Activated naive CD8-positive, alpha-beta T cell treated with anti-CD3 and anti-CD28 coated beads, Interleukin-2, amount 10 ng/mL, durations not matched to agents 7 days and 5 days (primary cell): ENCODE measurements at places on chromosomes 7 and 10. TPM values are rescaled to one million over a fixed set of nuclear protein-coding genes. Genes with fewer than 3 reads are reported as not detected.

DNA sequence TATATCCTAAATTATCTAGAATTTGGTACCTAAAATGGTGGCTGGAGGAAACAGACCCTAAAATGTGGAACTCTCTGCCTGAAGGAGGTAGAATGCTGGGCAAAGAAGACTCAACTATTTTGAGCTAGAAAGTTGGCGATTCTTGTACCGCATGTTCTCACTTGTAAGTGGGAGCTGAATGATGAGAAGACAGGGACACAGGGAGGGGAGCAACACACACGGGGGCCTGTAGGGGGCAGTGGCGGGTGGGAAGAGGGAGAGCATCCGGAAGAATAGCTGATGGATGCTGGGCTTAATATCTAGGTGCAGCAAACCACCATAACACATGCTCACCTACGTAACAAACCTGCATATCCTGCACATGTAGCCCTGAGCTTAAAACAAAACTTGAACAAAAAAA lies 250.6 kb downstream of the CALN1 start:
- no peak for DNase-seq
- no peak overlapping the region for H3K27ac ChIP-seq
- no peaks in the 10 kb centered on the region for H3K4me1 ChIP-seq

DNA sequence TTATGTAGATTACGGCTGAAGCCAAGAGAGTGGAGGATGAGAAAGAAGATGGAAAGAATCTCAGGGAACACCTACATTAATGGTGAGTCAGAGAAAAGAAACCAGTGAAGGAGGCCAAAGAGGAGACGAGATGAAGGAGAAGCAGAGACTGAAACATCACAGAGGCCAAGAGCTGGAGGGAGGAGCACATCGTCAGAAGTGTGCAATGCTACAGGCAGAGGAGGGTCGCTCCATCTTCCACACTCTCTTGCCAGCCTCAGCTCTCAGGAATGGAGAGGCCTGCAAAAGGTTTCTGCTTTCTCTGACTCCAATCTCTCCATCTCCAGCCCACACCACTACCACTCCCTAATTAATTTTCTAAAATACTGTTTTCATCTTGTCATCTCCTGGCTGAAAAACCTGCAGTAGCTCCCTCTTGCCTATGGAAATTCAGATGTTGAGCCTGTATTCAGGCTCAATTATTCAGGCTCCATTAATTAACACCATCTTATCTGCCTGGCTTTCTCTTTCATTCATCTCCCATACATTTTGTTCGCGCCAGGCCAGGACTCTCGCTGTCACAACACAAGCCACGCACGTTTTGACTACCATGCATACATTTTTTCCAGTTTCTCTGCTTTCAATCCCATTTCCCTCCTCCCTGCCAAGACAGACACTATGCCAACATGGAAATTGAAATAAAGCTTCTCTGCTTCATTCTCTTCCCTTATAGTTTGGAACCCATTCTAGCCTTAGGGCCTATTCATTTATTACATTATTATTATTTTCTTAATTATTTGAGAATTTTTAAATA lies 165.8 kb downstream of the INHBA start:
- no peaks in the 10 kb centered on the region for H3K36me3 ChIP-seq
- no peak for DNase-seq
- H3K27me3 ChIP-seq, result no peaks in the 10 kb centered on the region
- H3K4me1 ChIP-seq, result no peaks in the 10 kb centered on the region
- H3K4me3 ChIP-seq, result no peak overlapping the region
- no peak overlapping the region for H3K27ac ChIP-seq

DNA sequence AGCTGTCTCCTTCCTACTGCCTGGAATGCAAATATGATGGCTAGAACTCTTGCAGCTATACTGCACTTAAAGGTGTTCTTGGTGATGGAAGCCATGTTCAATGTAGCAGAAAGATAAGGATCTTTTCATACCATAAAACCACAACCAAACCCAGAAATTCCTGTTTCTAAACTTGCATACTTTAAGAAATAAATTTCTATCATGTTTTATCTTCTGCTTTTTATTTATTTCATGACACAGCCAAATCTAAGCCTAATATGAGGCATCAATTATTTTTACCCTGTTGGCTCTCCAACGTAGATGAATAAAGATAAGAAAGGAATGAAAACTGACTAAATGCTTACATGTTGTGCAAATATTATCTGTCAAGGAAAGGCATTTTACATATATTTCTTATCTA lies 224.1 kb downstream of the DOCK4 start:
- no peak for DNase-seq
- no peaks in the 10 kb centered on the region for H3K4me1 ChIP-seq
- peaks cover 3% of the 10 kb centered on the region for H3K27me3 ChIP-seq
- no peaks in the 10 kb centered on the region for H3K36me3 ChIP-seq

- H3K27ac ChIP-seq, result no peak overlapping the region
- H3K27me3 ChIP-seq, result peaks cover 3% of the 10 kb centered on the region
- no peak for DNase-seq
- no peak overlapping the region for H3K4me3 ChIP-seq
- H3K36me3 ChIP-seq, result no peaks in the 10 kb centered on the region
Measured at GRCh38 chr7:116955801-116956476, 2.6 kb downstream of the ST7 start.

DNA sequence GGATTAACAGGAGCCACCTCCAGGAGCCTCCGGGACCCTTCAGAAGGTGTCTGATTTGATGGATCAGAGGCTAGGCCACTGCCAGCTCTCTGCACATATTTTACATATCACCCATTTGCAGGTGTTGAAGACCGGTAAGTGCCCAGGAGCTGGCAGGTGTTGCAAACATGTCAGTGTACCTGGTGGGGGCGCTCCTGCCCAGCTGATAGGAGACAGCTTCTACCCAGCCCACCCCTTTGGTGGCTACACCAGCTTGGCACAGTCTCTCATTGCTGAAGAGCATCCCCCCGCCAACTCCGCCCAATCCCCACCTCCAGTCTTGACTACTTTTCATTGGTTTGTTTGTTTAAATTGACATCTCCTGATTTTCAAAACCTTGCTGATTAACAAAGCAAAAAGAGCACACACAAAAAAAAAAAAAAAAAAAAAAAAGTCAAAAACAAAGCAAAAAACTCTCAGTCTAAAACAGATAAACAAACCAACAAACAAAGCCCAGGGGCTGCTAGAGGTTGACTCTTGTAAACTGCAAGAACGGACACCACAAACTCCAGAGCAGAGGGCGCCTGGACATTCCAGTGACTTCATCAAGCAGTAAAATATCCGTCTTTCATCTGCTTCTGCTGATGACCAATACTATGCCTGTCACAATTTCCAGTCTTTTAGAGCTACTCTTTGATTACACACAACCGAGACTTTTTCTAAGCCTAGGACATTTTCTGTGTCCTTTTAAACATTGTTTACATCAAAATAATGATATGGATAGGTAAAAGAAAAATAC lies 275.3 kb downstream of the NRG3 start:
- peaks cover 2% of the 10 kb centered on the region for H3K27me3 ChIP-seq
- H3K27ac ChIP-seq, result no peak overlapping the region
- H3K4me1 ChIP-seq, result no peaks in the 10 kb centered on the region
- no peaks in the 10 kb centered on the region for H3K36me3 ChIP-seq
- no peak for DNase-seq

DNA sequence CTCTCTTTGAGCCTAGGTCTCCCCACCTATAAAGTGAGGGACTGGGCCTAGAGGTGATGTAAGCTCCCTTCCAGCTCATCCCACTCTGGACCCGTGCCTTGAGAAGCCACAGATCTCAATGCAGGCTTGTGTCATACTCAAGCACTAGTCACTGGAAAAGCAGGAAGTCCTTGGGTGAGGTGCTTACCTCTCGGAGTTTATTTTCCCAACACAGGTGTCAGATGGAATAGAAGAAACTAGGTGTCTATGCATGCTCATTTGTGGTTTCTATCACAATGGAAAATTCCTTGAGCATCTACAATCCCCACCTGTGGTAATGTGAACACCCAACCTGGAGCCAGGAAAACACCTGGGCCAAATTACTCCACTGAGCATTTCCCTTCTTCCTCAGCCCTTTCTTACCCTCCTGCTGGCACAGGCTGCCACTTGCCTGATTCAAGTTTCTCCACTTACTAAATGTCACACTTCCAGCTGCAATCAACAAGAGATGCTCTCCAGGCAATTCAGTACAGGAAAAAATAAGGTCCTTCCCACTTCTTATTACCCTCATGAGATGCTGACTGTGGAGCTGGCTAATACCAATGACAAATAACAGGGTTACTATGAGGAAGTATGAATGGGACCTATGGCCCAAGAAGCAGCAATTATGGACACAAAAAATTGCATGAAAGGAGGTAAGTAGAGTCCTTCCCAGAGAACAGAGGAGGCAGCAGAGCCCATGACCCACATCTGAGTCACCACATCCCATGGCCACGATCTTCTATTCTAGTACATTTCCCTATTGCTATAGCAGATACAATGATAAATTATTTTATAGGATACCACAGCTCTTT lies 13.1 kb downstream of the LSM5 start:
- DNase-seq, result no peak
- H3K4me3 ChIP-seq, result no peak overlapping the region
- no peaks in the 10 kb centered on the region for H3K36me3 ChIP-seq
- H3K27ac ChIP-seq, result no peak overlapping the region
- peaks cover 7% of the 10 kb centered on the region for H3K4me1 ChIP-seq

DNA sequence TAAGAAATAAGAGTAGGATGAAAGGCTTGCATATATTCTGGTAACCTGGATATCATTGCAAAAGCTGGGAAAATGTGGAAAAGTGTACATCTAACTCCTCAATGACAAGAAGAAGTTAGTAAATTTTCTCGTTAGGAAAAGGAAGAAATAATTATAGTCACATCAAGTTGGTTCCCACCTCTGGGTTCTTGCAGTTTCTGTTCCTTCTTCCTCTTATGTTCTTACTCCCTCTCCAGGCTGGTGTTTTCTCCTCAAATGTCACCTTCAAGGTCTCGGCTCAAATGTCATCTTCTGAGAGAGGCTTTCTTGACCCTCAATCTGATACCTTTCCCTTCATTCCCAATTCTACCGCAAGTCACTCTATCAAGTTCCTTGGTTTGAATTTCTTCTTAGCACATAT lies 64.4 kb downstream of the ENTPD1 start:
- no peak overlapping the region for H3K4me3 ChIP-seq
- H3K27me3 ChIP-seq, result peaks cover 18% of the 10 kb centered on the region
- no peak for DNase-seq
- H3K27ac ChIP-seq, result no peak overlapping the region

DNA sequence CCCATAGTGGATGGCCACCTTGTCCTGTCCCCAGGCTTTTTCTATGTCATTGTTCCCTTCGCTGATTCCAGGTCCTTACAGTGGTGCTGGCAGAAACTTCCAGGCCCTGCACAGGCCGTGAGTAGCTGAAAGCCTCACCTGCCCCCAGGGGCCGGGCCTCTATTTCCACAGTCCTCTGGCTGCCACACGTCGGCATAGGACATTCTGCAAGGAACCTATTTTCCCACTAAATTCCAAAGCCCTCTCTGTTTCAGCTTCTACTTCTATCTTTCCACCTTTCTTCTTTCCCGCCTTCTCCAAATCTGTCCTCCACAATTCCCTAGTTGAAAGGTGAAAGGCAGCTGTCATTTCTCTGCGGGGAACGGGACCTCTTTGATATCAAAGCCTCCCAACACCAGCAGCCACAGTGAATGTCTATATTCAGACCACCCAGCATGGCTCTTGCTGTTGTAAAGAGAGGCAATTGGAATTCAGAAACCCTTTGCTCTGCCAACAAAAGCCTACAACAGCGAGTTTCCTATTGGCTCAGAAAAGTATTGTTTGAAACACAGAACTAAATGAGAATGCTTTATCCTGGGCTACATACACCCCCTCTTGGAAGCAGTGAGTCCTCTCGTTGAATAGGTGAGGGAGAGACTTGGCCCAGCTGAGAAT lies 607.7 kb downstream of the GALNT17 start:
- H3K27ac ChIP-seq, result no peak overlapping the region
- no peaks in the 10 kb centered on the region for H3K4me1 ChIP-seq
- H3K27me3 ChIP-seq, result peaks cover 2% of the 10 kb centered on the region
- no peak for DNase-seq
- no peaks in the 10 kb centered on the region for H3K36me3 ChIP-seq
- H3K4me3 ChIP-seq, result no peak overlapping the region

Gene RAB19
- total RNA-seq, result 8.1 TPM

DNA sequence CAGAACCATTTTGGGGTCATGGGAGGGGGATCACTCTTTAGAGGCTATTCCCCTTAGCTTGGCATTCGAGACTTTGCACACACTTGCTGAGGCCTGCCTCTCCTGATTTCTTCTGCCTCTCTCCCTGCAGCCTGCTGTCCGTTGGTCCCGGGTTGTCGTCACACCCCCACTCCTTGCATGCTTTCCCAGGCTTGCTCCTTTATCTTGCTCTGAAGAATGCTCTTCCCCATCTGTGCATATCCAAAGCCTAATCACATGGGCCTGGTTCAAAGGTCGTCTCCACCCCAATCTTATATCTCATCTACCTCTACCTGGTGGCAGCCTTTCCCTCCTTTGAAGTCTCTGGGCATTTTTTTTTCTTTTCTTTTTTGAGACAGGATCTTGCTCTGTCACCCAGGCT lies 24.3 kb upstream of the EMX2 start:
- H3K4me3 ChIP-seq, result no peak overlapping the region
- no peak overlapping the region for H3K27ac ChIP-seq
- H3K36me3 ChIP-seq, result no peaks in the 10 kb centered on the region
- no peaks in the 10 kb centered on the region for H3K4me1 ChIP-seq
- H3K27me3 ChIP-seq, result peaks cover 26% of the 10 kb centered on the region

- H3K27ac ChIP-seq, result no peak overlapping the region
- no peak for DNase-seq
- no peaks in the 10 kb centered on the region for H3K4me1 ChIP-seq
Measured at GRCh38 chr7:124800386-124800785, 34.8 kb upstream of the GPR37 start.

DNA sequence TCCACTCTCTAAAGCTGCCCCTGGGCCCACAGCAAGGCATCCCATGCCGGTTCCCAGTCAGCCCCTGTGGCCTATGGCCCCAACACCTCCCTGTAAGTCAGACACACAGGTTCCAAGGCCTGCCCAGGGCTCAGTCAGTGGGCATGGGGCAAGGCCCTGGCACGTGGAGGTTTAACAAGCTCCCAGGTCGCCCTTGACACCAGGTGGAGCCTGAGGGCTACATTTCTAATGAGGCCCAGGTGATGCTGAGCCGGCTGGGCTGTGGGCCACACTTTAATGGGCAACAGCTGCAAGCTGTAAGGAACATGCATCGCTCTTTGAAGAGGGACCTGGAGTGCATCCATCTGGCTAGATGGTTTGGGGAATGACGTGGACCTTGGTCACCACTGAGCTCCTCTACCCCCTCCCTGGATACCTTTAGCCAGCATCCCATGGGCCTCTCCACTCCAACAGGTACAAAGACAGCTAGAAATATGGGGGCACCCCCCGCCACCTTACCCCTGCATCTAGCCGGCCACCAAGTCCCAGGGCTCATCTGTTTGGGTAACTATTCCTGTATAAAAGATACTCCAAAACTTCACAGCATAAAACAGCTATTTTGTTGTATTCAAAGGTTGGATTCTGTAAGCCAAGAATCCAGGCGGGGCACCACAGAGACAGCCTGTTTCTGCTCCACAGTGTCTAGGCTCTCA lies 122.5 kb downstream of the OAT start:
- H3K27me3 ChIP-seq, result peaks cover 2% of the 10 kb centered on the region
- H3K27ac ChIP-seq, result no peak overlapping the region
- no peaks in the 10 kb centered on the region for H3K36me3 ChIP-seq

Gene ITIH5
- not detected for total RNA-seq

Gene WNT16
- not detected for total RNA-seq
